ENCODE measurements at places on chromosomes 11 and 22.
A peak's percentile ranks its signal among the peaks of the same experiment; 100 is the strongest.

DNA sequence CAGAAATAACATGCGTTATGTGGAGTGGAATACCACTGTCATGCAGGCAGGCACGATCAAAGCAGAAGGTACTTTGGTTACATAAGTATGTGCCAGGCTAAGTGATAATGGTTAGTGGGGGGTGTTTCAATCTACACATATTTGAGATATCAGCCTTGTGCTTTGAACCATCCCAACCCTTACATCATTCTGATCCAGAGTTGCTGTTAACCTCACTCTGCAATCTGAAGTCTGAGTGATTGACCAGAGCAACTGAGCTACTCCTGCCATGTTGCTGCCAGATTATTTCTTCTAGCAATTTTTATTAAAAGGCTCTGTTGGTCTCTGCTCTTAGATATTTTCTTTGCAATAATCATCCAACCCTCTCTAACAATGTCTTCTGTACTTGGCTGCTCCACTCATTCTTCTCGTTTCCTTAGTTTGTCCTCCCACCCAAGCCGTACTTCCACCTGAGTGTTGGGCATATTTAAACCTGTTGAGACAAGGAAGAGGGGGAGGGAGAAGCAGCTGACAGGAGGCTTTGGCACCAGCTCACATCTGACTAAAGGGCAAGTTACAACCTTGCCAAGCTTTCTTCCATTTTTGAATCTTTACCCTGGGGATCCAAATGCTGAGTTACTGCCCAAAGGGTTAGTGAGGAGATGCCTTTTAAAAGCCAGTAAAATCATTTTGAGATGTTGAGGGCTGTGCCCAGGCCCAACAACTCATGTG is 114.1 kb upstream of the SESN3 start:
- peak overlapping the region; percentile 65 for H3K27ac ChIP-seq
- peaks cover 44% of the 10 kb centered on the region for H3K4me1 ChIP-seq
- no peak overlapping the region for H3K4me3 ChIP-seq
- no peaks in the 10 kb centered on the region for H3K27me3 ChIP-seq
- DNase-seq = no peak
- peaks cover 18% of the 10 kb centered on the region for H3K36me3 ChIP-seq

- no peaks in the 10 kb centered on the region for H3K36me3 ChIP-seq
- H3K4me3 ChIP-seq = no peak overlapping the region
- H3K4me1 ChIP-seq = peaks cover 26% of the 10 kb centered on the region
- peak overlapping the region; percentile 13 for H3K27ac ChIP-seq
- peaks cover 87% of the 10 kb centered on the region for H3K27me3 ChIP-seq
Measured at GRCh38 chr22:45639747-45640102, 31.9 kb upstream of the ATXN10 start.

DNA sequence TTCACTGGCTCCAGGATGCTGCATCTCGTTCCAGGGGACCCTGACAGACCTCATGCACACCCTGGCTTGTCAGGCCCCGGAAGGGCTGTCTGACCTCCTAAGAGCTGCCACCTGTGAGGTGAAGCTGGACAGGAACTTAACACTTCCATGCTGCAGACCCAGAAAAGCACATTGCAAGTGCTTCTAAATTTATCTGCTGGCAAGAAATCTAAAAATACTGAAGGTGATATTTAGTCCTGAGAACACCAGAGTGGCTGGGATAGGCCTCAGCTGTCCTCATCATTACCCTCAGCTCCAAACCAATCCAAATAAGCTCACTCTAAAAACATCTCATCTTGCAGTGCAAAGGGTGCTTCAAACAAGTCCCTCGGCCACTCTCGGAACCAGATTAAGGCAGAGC is 46.7 kb downstream of the ABTB2 start:
- no peak overlapping the region for H3K4me3 ChIP-seq
- no peaks in the 10 kb centered on the region for H3K36me3 ChIP-seq
- H3K4me1 ChIP-seq = peaks cover 32% of the 10 kb centered on the region
- H3K27me3 ChIP-seq = peaks cover 51% of the 10 kb centered on the region

- H3K27me3 ChIP-seq = no peaks in the 10 kb centered on the region
- H3K36me3 ChIP-seq = no peaks in the 10 kb centered on the region
Measured at GRCh38 chr11:83549984-83550667, 264.0 kb upstream of the CCDC90B start.

DNA sequence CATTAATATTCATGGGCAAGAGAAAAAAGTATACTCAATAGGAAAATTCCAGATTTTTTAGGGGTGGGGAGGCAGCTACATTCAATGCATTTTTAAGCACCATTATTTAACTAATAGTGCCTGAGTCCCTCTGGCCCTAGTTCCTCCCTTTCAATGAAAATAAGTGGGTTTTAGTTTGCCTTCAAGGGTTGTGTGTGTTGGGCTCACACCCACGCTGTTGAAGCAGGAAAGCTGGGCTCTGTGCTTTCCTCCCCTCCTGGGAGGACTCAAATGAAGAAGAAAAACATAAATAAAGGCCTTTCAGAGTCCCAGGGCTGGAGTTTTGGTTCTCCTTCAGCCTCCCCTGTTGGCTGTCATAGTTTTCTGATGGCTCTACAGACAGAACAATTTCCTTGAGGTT is 366.2 kb downstream of the MIAT start:
- H3K4me3 ChIP-seq = no peak overlapping the region
- peaks cover 12% of the 10 kb centered on the region for H3K27me3 ChIP-seq
- no peak for DNase-seq
- H3K4me1 ChIP-seq = no peaks in the 10 kb centered on the region

DNA sequence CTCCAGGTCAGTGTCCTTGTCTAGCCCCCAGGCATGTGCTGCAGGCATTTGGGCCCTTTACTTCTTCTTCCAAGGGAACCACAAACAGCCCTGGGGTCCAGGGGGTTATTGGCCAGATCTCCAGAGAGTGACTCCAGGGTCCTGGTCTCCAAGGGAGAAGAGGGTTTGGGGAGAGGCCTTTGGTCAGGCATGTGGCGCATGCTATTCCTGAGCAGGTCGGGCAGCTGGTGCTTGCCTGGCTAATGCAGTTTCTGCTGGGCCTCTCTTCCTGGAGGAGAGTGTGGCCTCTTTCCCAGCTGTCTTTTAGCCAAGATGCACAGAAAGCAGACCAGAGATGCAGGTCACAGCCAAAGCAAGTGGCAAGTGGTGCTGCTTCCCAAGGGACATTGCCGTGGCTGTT is 3.8 kb upstream of the RFPL2 start:
- peaks cover 35% of the 10 kb centered on the region for H3K27me3 ChIP-seq
- DNase-seq = no peak
- no peak overlapping the region for H3K27ac ChIP-seq
- peaks cover 25% of the 10 kb centered on the region for H3K4me1 ChIP-seq
- no peaks in the 10 kb centered on the region for H3K36me3 ChIP-seq

GRCh38 chr11:129699711-129700304 is 115.8 kb upstream of the TMEM45B start:
- no peaks in the 10 kb centered on the region for H3K36me3 ChIP-seq
- peaks cover 9% of the 10 kb centered on the region for H3K27me3 ChIP-seq
- DNase-seq = no peak
- H3K4me1 ChIP-seq = peaks cover 8% of the 10 kb centered on the region

DNA sequence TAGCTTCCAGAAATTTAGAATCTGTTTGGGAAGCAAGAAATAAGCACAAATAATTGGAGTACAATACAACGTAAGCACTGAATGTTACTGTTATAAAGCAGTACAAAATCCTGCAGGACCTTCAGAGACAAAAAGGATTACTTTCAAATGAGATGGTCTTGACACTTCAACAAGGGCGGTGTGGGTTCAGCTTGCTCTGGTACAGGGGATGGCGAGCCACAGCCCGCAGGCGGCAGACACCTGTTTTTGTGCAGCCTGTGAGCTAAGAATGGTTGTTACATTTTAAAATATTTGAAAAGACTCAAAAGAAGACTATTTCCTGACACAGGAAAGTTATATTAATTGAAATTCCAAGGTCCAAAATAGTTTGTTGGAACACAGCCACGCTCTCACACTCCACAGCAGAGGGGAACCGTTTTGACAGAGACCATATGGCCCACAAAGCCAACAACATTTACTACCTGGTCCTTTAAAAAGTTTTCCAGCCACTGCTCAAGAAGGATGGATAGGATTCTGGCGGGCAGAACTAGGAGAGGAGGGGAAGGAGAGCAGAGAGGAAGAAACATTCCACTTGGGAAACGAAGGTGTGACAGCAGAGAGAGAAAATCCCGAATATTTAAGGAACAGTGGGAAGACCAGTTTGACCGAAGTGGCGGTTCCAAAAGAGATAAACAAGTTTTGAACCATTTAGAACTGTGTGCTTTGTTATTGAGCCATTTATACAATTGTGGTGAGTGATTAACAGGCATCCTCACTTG is 6.3 kb downstream of the PRDM10 start:
- H3K36me3 ChIP-seq = peaks cover 15% of the 10 kb centered on the region
- H3K4me1 ChIP-seq = peaks cover 30% of the 10 kb centered on the region
- no peak overlapping the region for H3K27ac ChIP-seq
- no peaks in the 10 kb centered on the region for H3K27me3 ChIP-seq

- H3K4me1 ChIP-seq = peaks cover 48% of the 10 kb centered on the region
- H3K27me3 ChIP-seq = peaks cover 41% of the 10 kb centered on the region
- H3K4me3 ChIP-seq = no peak overlapping the region
- no peaks in the 10 kb centered on the region for H3K36me3 ChIP-seq
Measured at GRCh38 chr22:32205974-32206773, 1.3 kb upstream of the RFPL2 start.

GRCh38 chr11:67274768-67275605 is 8.7 kb downstream of the GRK2 start:
- peak overlapping the region; percentile 52 for H3K4me3 ChIP-seq
- H3K4me1 ChIP-seq = peaks cover 100% of the 10 kb centered on the region
- H3K36me3 ChIP-seq = peaks cover 66% of the 10 kb centered on the region
- peak overlapping the region; percentile 94 for H3K27ac ChIP-seq
- no peaks in the 10 kb centered on the region for H3K27me3 ChIP-seq

- no peak overlapping the region for H3K27ac ChIP-seq
- H3K4me1 ChIP-seq = no peaks in the 10 kb centered on the region
- no peak for DNase-seq
- no peaks in the 10 kb centered on the region for H3K36me3 ChIP-seq
- no peak overlapping the region for H3K4me3 ChIP-seq
Measured at GRCh38 chr11:37449146-37449545, 851.1 kb upstream of the RAG2 start.

- H3K4me3 ChIP-seq = no peak overlapping the region
- no peak overlapping the region for H3K27ac ChIP-seq
Measured at GRCh38 chr11:46161201-46161600, 39.9 kb upstream of the PHF21A start.

GRCh38 chr11:69151836-69152235 is 3.9 kb upstream of the SMIM38 start:
- no peak overlapping the region for H3K27ac ChIP-seq
- DNase-seq = no peak
- H3K36me3 ChIP-seq = no peaks in the 10 kb centered on the region
- no peak overlapping the region for H3K4me3 ChIP-seq
- H3K27me3 ChIP-seq = peaks cover 7% of the 10 kb centered on the region

All from activated naive CD4-positive, alpha-beta T cell treated with anti-CD3 and anti-CD28 coated beads, Interleukin-2, amount 10 ng/mL, durations not matched to agents 7 days and 5 days (primary cell).